Spleen (tissue), 13 donors: ENCODE measurements at places on chromosomes 16 and 17.

GRCh38 chr16:18789515-18789849 lies 652 bp downstream of the RPS15A start:
- DNase-seq, result no peak

DNA sequence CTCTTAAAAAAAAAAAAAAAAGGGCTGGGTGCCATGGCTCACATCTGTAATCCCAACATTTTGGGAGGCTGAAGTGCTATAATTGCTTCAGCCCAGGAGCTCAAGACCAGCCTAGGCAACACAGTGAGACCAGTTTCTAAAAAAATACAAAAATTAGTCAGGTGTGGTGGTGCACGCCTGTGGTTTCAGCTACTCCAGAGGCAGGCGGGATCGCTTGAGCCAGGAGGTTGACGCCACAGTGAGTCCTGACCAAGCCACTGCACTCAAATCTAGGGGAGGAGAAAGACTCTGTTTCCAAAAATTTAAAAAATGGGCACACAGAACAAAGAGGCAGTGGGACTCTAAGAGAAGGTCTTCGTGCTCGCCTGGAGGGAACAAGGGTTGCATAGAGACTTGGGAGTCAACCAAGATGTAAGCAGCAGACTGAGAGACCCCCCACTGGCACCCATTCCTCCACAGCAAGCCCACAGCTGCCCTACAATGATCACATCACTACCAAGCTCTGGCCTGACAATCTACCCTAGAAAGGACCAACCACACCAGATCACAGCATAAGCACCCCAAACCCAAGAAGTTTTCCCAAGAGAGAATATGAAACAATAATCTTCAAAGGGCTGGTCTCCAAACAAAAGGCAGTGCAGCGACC lies 121.6 kb downstream of the ANKRD11 start:
- no peak for DNase-seq

DNA sequence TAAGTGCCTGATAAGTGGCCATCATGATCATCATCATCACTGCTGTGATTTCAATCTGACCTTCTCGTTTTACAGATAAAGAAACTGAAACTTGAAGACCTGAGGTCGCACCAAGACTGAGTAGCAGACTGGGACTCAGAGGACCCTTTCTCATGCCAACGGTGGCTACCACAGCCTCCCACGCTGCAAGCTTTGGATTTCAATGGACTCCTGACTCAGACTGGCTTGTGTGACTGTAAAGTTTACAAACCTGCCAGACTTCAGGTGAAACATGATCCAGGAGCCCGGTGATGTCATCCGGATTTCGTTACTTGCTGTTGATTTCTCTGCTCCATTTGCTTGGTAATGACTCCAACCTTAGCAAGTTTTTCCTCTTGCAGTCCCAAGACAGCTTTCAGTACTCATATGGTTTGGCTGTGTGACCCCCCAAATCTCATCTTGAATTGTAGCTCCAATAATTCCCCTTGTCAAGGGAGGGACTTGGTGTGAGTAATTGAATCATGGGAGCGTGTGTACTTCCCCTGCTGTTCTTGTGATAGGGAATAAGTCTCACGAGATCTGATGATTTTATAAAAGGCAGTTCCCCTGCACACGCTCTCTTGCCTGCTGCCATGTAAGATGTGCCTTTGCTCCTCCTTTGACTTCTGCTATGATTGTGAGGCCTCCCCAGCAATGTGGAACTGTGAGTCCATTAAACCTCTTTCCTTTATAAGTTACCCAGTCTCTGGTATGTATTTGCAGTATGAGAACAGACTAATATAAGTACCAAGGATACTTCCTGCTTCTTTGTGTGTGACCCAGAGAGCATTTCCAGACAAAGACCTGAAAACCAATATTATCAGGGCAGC lies 26.7 kb upstream of the IRX6 start:
- no peak for DNase-seq

GRCh38 chr16:76428858-76429257 lies 151.7 kb downstream of the CNTNAP4 start:
- no peak for DNase-seq
